ENCODE measurements at places on chromosomes 5 and 9.

- DNase-seq = no peak
Measured at GRCh38 chr5:36598045-36598444, 8.4 kb upstream of the SLC1A3 start.

- DNase-seq = no peak
Measured at GRCh38 chr9:4298255-4299004, 1.4 kb downstream of the GLIS3 start.

- DNase-seq = peak; percentile 77
Measured at GRCh38 chr9:109244179-109245132, 76.4 kb downstream of the EPB41L4B start.

DNA sequence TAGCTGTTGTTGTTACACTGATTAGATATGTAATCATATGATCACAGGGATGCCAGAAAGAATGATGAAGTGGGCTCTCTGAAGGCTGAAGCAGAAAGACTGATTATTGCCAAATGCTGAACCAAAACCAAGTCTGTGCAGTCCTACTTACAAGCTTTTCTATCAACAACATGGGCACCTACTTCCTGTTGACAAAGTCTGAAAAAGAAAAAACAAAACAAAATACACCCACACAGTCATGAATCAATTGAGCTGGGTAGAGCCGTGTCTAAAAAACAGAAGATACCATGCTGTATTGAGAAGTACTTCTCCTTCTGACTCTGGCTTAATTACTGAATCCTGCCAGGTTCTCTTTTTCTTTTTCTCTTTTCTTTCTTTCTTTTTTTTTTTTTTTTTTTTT lies 363.4 kb downstream of the RAB3C start:
- no peak for DNase-seq

DNA sequence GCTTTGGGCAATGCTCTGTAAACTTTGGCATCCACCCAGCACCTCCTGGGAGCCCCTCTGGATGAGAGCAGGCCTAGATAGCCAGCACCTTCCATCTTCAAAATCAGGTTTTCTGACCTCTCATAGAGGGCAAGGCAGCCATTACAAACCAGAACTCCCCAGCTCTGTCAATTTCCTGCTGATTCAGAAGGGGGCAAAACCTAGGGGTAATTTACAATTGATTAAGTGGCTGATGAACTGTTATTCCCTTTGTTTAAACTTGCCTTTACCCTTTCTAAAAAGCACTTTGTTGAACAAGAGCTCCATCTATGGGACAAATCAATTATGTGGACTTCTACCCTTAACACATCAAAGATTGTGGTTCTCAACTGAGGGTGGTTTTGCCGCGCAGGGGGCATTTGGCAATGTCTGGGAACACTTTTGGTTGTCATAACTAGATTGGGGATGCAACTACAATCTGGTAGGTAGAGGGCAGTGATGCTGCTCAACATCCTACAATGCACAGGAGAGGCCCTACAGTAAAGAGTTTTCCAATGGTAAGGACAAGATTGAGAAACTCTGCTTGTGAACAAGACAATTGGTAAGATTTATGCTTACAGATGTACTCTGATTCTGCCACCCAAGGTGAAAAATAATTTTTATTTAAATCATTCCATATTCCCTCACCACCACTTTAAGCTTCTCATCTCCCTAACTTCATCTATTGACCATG lies 184.1 kb downstream of the MARCHF11 start:
- DNase-seq = no peak

DNA sequence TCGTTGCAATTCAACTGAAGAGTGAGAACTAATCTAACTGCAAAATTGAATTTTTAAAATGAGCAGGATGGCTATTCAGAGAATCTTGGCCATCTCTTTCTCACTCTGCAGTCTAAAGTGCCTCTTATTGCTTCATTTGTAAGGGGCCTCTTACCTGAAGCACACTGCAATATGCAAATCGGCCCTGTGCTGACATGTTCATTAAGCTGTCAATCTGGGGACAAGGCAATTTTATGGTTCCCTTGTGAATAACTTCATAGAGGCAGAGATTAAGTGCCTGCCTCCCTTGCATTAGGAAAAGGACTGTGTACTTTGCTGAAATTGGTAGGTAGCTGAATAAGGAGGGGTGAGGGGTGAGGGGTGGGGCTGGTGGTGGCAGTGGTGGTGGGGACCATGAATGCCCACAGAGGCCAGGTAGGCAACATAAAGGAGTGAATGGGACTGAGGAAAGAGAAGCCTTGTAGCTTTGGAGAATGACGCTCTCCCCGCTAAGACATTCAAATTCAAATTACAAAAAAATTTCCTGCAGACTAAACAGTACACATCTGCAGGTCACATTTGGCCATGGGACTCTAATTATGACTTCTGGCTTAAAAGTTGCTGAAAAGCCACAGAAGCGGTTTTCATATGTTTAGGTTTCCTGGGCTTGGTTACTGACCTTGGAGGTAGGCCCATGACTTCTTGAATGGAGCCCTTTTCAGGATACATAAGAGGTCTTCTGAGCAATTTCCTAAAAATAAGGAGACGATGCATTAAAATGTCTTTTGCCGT lies 25.0 kb downstream of the TNFSF8 start:
- DNase-seq = no peak

DNA sequence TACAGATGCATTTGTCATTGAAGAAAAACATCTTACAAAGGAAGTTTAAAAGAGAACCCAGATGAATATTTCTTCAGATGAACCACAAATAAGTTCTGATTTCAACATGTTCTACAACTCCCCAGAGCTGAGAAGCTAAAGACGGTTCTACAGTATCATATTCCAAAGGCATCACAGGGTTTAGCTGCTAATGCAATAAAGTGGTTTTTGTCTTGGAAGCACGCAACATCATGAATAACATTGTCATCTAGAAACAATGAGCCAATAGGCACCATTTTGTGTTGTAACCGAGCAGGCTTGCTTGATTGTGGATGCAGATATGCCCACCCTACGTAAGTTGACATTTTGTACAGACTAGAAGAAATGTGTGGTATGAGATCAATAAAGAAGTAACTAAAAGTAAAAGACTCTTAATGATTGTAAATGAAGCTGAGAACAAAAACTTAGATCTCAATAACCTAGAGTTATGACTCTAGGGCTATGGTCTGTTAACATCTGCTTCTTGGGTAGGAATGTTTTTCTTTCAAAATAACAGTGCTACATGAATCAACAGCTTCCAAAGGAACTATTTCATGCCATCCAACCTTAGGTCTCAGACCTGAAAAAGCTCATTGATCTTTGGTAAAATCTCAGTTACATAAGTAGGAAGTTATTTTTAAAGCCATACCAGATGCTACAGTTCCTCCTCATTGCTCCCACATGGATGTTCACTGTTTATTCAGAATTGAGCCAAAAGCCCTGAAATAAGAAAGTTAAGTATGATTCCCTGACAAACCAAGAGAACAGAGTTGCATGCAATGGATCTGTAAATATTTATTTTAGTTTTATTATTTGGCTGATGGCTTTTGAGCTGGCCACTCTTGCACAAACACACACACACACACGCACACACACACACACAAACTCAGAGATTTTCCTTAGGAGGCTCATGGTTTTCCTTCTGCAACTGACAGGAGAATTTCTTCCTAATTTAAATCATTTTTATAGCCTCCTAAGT lies 118.7 kb upstream of the SLCO6A1 start:
- no peak for DNase-seq

DNA sequence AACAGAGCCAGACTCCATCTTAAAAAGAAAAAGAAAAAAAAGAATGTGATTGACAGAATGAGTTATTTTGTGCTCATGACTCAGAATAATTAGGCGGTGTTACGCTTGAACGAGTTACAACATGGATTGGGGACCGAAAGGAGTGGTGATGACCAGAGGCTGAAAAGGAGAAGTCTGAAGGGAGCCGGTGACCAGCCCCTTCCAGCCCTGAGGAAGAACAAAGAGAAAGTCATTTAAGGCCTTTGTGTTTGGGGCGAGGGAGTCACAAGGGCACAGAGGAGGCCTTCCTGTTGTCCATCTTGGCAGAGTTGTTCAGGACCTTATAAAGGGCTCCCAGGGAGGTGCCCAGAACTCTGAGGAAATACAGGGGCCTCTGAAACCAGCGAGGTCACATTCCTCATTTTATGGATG lies 131.6 kb downstream of the GOLPH3 start:
- DNase-seq = no peak

GRCh38 chr9:112433499-112434392 lies 52.9 kb upstream of the KIAA1958 start:
- DNase-seq = no peak

DNA sequence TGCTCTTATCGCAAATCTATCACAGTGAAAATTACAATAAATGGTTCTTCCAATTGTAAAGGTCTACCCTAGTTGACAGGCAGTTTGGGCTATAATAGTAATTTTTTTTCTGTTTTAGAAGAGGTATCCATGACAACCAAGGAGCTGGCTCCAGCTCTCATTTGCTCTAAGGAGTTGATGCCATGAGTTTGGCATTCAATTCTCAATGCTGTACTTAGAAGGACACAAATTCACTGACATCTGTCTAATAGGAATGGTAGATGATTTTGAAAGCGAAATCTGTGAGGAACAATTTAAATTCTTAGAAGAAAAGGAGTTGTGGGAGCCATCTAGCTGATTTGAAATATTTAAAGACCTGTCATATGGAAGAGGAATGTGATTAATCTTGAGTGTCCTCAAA lies 203.6 kb upstream of the DAB2 start:
- no peak for DNase-seq

GRCh38 chr5:34998058-34998789 lies 49.5 kb downstream of the AGXT2 start:
- DNase-seq = no peak

DNA sequence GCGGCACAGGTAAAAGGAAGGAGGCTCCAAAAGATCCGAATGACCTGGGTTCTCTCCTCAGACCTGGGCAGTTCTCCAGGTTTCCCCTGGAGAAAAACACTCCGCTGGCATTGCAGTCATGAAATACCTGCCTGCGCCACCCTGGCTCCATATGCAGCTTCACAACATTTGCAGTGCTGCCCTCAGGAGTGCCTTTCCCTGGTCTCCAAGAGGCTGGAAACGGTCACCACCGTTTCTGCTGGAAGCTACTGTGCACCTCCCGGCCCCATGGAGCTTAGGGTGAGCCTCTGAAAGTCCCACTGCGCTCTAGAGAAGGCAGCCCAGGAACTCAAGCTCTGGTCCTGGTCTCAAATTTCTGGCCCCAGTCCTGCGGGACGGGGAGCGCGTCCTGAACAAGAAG lies 670 bp downstream of the UGT3A1 start:
- DNase-seq = no peak

DNA sequence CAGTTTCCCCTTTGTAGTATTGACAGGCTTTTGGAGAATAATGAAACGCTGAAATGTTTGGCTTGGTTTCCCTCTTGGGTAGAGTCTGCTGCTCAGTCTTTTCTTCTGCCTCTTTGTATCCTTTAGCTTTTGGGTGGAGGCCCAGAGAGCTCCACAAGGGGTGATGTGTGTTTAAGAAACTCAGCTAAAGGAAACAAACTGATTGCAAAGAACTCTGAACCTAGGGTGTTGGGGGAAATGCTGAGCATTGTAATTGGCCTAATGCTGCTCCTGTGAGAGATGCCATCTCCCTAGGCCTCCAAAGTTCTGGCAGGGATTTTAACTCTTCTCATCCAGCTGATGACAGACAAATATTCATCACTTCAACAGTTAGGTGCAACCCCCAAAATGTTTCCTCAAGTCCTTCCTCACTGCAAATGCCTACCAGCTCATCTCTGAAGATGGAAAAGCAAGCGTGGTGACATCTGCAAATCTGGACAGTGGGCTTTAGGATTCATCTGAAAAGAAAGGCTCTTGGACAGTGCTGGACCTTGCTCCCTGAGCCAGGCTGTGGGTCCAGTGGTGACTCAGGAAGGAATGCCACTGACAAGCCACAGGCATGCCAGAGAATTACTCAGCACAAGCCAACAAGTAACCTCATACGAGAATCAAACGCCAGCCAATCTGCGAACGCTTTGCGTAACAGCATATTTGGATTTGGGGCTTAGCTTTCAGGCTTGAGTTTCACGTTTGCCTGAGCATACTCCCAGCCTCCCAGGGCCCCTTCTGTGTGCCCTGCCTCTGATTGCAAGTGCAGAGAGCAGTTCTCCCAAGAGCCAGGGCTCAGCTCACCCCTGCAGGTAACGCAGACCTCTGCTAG lies 30.5 kb upstream of the ZSWIM6 start:
- no peak for DNase-seq

DNA sequence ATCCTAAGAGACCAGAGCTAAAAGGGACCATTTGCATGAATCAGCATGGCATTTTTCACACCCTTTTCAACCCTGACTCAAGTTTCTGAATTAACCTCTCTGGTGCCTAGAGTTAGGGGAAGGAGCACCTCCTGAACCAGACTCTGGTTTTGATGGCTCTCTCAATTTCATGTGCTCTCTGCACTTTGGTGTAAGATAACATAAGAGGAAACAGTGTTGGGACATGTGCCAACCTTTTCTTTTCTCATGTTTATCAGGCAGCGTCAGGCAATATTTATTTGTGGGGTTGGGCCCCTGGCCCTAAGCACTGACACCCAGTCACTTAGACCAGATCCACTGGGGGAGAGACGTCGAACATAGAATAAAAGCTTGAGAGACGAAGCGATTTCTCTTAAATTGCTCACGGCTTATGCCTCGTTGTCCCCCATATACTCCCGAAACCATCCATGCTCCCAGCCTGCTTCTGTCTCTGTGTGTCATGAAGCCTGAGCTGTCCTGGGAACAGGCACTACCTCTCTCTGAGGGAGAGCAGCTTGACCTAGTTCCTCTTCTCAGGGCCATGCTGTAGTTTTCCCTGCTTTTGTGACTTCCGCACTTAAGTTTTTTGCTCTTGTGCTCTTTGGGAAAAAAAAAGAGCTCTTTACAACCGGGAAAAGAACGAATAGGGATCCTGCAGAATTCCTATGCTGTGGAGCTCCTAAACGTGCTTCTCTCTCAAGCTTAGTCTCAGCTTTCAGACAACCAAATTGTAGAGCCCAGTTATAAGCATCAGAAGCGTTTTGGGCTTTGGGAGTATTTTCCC lies 195.7 kb downstream of the NR3C1 start:
- DNase-seq = no peak

DNA sequence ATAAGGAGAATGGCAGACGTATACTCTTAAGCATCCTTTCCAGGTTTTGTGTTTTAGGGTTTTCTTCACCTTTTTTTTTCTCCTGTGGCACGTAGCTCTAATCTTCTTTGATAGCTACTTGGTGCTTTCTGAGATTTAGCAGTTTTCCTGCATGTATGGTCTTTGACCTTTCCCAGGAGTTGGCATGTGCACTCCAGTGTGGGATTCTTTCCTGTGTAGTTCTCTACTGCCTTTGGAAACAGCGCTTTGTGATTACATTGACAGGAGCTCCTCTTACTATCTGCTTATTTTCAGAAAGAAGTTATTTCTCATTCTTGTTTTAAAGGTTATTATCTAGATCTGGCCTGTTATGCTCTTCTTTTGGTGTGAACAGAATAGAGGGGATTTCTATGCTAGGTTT lies 65.5 kb downstream of the UNC13B start:
- no peak for DNase-seq

GRCh38 chr9:98627296-98627695 lies 81.4 kb downstream of the GABBR2 start:
- DNase-seq = no peak

GRCh38 chr9:6382681-6383080 lies 30.3 kb upstream of the UHRF2 start:
- no peak for DNase-seq

- DNase-seq = no peak
Measured at GRCh38 chr9:93299418-93300174, 115.7 kb downstream of the WNK2 start.

- no peak for DNase-seq
Measured at GRCh38 chr5:133531594-133531993, 80.7 kb downstream of the FSTL4 start.

GRCh38 chr5:134582281-134582680 lies 50.3 kb downstream of the SAR1B start:
- DNase-seq = no peak

Data from type B pancreatic cell (in vitro differentiated cells).